ENCODE measurements at places on chromosomes 7 and 10.

- DNase-seq, result no peak
Observed at GRCh38 chr10:44832595-44833390, 78.3 kb upstream of the TMEM72 start.

DNA sequence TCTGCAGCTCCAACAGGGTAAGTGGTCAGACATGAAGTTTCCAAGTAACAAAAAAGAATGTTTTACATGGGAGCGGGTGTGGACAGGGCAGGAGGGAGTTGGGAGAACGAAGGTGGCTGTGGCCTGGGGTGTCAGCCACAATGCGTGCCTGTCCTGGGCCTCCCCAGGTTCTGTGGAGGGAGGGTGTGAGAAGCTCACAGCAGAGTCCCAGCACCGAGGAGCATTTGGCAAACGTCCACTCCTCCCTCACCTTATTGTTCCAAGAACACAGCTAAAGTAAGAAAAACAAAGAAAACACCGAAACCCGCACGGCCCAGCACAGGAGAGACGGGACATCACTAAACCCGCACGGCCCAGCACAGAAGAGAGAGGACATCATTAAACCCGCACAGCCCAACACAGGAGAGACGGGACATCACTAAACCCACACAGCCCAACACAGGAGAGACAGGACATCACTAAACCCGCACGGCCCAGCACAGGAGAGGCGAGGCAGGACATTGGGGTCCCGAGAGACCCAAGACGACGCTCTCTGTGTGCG is 226.4 kb downstream of the MAD1L1 start:
- peak; percentile 3 for DNase-seq

- DNase-seq, result no peak
Observed at GRCh38 chr10:69749178-69750010, 52.3 kb upstream of the COL13A1 start.

DNA sequence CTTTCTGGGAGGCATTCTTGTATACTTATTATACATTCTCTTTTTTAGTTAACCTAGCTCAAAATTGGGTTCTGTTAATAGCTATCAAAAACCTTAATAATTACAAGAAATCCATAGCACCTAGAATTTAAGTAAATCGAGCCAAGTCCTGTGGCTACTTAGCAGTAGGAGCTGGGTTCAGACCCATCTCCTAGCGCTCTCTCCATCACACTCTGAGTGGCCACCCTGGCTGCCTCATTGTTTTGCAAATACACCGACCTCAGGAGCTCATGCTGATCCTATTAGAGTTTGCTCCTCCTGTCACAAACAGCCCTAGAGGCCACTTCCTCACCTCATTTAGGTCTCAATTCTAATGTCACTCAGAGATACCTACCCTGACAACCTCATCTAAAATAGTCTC is 46.2 kb upstream of the OSBPL3 start:
- DNase-seq, result no peak

DNA sequence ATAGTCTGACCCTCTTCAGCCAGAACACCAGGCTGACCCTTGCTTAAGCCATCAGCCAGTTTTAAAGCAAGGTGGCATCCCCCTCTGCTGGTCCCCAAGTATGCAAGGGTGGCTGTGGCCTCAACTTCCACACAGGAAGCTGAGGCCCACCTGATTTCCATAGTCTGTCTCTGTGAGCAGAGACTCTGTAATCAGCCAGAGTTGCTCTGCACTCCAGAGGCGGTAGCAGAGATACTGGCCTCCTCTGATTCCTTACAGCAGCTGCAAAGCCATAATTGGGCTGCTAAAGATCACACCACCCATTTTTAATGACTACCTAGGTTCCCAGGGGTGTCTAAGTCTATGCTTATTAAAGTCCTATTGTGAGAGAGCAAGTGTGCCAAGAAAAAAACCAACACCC is 1.8 kb downstream of the PDAP1 start:
- DNase-seq, result no peak

GRCh38 chr7:7620644-7621210 is 19.8 kb upstream of the UMAD1 start:
- no peak for DNase-seq

- no peak for DNase-seq
Observed at GRCh38 chr7:149414745-149415390, 46.0 kb downstream of the ZNF777 start.

Data from BE2C (cell line).